ENCODE measurements at places on chromosomes 4 and X.

DNA sequence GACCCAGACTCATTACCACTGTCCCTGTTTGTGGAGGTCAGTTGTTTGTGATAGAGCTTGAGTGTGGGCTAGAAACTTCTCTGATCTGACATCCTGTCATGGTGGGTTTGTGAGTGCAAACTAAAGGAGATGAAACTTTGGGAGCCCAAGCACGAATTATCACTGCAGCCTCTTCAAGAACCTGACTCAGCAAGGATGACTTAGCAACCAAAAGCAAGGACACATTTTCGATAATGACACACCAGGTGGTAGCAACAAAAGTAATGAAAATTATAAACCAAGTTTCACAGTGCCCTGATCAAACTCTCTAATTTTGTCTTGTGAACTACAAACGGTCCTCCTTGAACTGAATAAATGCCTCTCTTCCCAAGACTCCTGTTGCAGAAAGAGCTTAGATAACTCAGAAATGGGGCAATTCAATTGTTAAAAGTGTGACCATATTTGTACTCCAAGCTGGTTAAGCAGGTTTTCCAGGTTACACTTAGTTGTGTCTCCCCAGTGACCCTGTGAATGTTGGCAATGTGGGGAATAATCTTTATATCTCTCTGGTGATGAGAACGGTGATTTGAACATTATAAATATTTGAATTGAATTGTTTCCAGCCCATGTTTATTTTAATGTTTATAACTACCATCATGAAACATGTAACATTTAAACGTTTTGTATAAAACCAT lies 52.6 kb upstream of the ATP8A1 start:
- no peak for DNase-seq

DNA sequence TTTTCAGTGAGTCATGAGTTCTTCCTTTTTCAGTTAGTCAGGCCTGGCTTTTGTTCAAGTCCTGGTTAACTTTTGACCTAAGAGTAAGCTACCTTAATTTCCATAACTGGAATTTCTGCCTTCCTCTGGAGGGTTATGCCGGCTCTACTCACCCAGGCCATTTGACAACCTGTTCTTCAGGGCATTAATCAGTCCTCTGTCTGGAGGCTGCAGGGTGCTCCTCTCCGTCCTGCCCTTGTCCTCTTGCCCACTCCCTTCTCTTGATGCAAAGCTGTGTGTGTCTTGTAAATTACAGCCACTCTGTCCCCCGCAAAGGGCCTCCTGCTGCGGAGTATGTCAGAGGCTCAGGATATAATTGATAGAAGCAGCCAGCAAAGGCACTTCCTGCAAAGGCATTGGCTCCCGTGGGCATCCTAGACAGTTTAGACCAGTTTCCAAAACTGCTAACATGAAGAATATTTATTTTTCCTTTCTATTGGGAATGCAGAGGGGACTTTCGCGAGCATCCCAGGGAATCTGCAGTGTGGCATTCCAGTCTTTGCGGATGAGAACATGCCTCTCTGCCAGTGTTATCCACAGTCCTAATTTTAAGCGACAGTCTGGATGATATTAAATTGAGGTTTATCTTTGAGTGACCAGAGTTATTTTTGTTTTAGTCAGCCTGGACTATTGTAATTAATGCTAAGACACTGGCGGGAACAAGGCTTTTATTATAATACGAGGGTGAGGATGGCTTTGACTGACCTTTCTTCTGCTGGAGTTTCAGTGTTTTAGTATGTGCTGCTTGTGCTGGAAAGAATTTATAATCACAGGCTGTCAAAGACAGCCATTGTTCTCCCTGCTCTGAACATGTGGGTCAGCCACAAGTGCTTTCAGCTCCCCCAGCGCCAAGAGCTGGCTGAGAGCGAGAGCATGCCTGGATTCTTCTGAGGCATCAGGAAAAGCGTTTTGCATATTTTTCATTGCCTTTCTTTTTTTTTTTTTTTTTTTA lies 74.2 kb downstream of the LIMCH1 start:
- DNase-seq = no peak

- DNase-seq = no peak
Observed at GRCh38 chr4:172698256-172698655, 470.4 kb upstream of the GALNT7 start.

GRCh38 chr4:78862314-78862737 lies 76.9 kb downstream of the PAQR3 start:
- no peak for DNase-seq

DNA sequence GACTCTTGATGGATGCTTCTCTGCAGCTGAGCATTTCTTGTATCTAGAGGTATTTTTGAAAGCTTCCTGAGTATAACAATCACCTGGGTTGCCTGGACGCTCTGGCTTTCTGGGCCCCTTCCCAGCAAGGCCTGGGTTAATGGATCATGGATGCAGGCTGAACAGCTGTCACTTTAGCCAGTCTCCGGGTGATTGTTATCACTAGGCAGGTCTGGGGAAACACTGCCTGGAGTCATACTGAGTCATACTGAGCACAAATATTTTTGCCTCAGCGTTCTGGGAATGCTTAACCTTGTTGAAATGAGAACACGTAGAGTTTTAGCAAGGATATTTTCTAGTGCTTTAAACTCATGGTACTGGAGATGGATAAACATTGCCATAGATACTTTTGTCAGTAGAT lies 102.6 kb downstream of the PHEX start:
- DNase-seq = no peak

DNA sequence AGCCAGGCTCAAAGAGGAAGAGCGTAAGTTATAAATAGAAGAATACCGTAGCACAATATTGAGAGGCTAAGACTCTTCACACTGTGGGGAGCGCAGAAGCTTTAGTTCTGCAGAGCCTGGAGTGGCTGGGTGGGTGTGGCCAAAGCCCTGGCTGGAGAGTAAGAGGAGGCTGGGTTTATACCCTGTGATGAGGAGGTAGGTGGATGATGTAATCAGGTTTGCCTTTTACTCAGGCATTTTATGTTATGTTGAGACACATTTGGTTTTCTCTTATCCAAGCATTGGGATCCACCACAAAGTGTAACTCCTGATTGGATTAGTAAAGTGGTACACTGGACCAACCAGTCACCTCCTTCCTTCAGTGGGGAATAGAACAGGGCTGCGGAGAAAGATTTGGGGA lies 13.9 kb downstream of the CDS1 start:
- no peak for DNase-seq

GRCh38 chr4:38842994-38843393 lies 13.6 kb downstream of the TLR6 start:
- no peak for DNase-seq

DNA sequence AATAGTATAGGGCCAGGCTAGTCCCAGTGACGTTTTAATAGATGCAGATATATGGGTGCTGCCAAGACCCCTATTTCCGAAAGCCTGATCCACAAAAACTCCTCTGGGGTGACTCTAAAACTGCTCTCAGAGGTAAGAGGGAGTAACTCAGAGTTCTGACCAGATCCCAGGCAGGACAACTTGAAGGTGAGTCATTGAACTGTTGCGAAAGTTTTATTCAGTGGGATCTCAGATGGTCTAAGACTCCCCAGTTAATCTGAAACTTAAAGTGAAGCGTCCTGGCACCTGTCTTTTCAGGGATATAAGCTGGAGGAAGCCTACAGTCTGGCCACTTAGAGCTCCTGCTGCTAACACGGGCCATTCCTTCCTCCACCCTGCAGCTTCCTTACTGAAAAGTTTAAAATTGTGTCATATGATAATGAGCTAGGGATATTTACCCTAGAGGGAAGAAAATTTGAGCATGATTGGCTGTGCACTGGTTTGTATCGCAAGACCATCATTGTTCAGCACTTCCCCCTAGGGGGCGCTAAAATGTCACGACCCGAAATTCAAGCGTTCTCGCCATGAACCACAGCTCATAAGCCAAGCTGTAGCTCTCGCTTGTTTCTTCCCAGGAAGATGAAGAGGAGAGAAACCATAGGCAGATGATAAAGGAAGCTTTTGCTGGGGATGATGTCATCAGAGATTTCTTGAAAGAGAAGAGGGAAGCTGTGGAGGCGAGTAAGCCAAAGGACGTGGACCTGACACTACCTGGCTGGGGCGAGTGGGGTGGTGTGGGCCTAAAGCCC lies 19.5 kb downstream of the UTP14A start:
- peak; percentile 34 for DNase-seq

- DNase-seq = peak; percentile 65
Observed at GRCh38 chr4:10106421-10107039, 10.1 kb downstream of the WDR1 start.

DNA sequence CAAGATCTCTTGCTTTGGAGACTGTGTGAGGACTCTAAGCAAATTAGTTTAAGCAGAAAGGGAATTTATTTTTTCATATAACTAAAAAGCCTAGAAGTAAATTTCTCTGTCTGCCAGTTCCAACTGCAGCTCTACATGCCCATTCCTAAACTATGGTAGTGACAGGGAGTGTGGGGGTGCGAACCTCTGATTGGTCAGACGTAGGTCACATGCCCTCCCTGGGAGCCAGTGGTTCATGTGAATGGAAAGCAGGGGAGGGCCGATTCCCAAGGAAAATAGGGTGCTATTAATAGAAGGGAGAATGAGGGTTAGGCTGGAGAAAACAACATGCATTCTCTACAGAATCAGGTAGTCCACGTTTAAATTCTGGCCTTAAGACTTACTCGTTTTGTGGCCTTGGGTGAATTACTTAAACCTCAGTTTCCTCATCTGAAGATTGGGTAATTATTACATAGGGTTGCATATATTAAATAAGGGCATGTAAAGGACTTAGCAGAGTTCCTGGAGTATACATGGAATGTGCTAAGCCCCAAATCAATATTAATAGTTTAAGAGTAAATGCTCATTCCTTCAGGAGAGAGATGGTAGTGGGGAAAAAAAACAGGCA lies 7.2 kb downstream of the RAB33B start:
- no peak for DNase-seq

DNA sequence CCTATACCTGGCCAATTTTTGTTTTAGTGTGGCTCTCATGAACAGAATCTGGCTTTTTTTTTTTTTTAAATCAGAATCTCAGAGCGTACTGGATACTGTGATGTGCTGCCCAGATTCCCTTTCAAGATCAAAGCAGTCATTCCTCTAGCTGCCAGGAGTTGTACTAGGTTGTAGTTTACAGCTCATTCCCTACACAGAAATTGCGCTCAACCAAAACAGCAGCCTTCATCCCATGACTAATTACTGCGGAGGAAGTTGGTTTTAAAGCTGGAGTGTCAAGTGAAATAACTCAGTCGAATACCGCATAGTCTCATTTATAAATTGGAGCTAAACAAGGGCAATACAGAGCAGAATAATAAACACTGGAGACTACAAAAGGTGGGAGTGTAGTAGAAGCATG lies 12.2 kb upstream of the TMPRSS11B start:
- DNase-seq = no peak
